ENCODE measurements at places on chromosomes 7 and 10.

- DNase-seq, result no peak
Measured at GRCh38 chr7:69800495-69800894, 202.2 kb downstream of the AUTS2 start.

DNA sequence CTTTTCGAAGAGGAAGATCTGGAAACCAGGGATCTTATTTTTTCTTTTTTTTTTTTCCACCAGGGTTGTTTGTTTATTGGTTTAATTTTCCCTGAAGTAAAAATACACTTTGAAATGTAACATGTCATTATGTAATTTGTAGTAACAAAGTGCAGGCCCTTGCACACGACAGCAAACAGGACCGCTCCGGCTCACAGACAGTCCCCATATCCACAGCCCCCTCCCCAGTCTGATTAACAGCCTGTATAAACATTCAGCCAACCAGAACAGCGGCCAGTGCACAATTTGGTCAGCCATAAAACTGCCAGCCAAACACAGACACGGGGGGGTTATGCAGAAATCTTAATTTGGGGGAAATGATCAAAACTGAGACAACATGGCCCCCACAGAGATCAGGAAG is 431.6 kb upstream of the NPVF start:
- no peak for DNase-seq

- no peak for DNase-seq
Measured at GRCh38 chr7:55523366-55523765, 48.9 kb downstream of the VOPP1 start.

DNA sequence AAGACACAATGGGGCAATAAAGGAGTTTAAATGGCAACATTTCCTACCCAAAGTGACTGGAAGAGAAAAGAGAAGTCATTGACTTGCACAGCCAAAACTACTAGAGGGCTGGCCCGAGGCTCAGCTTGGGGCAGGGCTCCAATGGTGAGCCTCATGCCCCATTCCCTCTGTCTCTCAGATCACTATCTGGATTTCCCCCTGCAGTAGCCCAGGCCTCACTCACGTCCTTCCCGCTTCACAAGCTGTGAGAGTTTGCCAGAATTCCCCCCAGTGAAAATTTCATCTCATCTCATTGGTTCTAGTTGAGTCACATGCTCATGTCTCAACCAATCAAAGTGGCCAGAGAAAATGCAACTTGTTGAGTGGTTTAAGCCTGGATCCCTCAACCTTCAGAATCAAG is 181.3 kb downstream of the WDR11 start:
- DNase-seq, result no peak

DNA sequence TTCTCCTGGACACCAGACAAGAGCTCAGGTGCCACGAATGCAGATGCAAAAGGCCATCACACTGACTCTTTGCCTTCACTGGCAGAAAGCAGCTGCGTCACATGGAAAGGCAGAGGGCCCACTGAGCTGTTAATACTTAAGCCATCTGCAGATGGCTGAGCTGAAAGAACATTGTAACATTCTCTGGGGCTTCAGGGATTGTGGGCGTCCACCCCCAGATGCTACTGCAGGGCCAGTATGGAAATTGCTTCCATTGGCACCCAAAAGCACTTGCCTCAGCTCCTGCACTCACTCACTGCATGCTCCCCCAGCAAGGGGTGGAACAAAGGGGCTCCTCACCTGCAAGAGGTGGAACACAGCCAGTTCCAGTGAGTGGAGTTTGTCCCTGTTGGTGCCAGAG is 1264.6 kb downstream of the REEP3 start:
- no peak for DNase-seq

DNA sequence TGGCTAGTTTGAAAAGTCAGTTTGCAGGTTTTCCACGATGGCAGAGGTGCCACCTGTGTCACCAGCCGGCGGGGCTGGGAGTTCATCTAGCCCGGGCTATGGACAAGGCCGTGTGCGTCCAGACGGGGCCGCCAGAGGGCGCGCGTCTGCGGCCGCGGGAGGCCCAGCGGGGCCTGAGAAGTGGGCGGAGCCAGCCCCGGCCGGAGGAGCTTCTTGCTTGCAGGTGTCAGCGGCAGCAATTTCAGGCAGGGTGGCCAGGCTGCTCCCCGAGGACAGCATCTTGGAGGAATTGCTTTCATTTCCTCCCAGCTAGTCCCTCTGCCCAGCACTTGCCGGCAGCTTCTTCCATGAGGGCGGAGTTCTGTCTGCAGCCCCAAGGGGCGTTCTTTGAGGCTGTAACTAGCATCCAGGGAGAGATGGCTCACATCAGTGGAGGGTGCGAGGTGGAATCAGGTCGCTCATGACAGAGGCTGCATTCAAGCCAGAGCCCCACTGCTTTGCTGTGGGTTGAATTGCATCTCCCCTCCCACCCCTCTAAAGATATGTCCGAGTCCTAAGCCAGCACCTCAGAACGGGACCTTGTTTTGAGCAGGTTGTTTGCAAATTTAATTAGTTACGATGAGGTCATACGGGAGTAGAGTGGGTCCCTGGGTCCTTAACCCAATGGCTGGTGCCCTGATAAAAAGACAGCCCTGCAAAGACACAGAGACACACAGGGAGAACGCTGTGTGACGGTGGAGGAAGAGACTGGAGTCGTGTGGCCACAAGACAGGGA is 85.9 kb upstream of the MKI67 start:
- peak; percentile 64 for DNase-seq
